ENCODE measurements at places on chromosomes 12 and 14.

DNA sequence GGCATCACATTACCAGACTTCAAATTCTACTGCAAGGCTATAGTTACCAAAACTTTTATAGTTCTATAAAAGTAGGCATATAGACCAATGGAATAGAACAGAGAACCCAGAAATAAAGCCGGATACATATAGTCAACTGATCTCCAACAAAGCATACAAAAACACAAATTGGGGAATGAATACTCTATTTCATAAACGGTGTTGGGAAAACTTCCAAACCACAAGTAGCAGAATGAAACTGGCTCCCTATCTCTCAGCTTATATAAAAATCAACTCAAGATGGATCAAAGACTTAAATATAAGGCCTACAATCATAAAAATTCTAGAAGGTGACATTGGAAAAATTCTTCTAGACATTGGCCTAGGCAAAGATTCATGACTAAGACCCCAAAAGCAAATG lies 187.9 kb upstream of the PLXNC1 start:
- DNase-seq, result no peak

DNA sequence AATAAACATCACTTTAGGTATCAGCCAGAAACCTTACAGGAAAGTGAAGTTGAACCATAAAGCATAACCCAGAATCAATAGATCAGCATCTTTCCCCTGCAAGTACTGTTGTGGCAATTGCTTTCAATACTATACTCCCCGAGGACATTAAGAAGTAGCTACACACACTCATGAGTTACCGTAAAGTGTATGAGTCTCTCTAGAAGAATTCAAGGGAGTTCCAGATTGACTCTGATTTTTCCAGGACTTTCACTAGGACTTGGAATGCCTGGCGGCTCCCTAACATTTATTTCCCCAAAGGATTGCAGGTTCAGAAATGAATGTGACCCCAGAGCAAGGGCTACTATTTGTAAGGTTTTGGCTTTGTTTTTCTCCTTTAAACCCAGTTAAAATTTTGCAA lies 465.4 kb upstream of the MDGA2 start:
- DNase-seq, result no peak

- DNase-seq, result no peak
These were observed 454.2 kb downstream of the AEBP2 start for GRCh38 chr12:19893514-19893913.

GRCh38 chr12:101924618-101925017 lies 47.2 kb downstream of the DRAM1 start:
- peak; percentile 11 for DNase-seq

GRCh38 chr12:58395056-58395455 lies 453.7 kb downstream of the ATP23 start:
- DNase-seq, result no peak

GRCh38 chr12:10119066-10119465 lies 10.9 kb downstream of the CLEC7A start:
- no peak for DNase-seq

DNA sequence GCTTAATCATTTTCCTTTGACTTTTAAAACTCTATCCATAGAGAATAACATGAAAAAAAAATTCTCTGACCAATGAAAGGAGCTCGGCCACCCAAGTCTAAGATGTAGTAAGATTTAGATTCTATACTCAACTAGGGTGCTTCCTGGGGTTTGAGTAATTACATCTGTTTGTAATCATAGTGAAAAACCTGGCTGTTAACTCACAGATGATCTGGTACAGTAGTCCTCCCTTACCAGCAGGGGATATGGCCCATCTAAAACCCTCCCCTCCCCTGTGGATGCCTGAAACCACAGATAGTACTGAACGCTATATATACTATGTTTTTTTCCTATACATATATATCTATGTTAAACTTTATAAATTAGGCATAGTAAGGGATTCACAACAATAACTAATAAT lies 89.2 kb downstream of the DAAM1 start:
- no peak for DNase-seq

DNA sequence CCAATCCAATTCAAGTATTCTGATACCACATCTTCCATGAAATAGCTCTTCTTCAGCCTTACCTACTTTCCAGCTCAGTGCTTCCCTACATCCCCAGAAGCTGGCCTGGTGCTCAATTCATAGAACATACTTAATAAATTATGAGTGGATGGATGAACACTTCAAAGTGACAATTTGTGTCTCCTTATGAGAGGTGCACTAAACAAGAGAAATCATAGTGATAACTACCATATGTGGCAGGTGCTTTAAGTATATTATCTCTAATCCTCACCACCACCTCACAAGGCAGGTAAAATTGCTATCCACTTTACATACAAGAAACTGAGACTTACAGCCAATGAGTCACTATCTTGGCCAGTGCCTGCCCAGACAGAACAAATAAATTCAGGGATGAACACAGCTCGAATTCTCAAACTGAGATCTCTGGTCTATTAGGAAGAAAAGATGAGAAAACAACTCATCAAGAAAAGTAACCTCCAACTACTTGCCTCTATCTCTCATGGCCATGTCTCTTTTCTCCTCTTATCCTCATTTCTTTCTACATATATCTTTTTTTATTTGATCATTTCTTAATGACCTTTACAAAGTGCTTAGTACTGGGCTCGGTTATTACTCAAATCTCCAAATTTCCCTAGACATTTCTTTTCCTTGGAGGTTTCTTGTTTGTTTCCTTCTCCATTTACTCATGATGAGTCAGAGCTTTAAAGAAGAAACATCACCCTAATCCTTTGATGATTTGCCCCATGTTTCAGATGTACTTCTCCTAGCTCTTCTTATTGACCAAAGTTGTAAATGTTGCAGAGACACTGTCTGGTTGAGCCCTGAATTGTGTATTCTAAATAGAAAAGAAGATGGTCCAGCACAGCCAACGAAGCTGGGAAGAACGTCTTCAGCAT lies 161.5 kb downstream of the RPS29 start:
- DNase-seq, result no peak

DNA sequence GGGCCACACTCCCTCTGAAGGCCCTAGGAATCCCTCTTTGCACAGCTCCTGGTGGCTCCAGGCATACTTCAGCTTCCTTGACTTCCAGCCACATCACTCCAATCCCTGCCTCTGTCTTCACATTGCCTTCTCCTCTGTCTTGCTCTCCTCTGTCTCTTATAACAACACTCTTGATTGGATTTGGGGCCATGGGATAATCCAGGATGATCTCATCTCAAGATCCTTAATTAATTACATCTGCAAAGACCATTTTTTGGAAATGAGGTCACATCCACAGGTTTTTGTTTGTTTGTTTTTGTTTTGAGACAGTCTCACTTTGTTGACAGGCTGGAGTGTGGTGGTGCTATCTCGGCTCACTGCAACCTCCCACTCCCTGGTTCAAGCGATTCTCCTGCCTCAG lies 88.7 kb downstream of the TMTC1 start:
- no peak for DNase-seq
